ENCODE measurements at places on chromosomes 5 and 9.

- DNase-seq: no peak
These were observed 3.8 kb upstream of the RASEF start for GRCh38 chr9:83066771-83067170.

DNA sequence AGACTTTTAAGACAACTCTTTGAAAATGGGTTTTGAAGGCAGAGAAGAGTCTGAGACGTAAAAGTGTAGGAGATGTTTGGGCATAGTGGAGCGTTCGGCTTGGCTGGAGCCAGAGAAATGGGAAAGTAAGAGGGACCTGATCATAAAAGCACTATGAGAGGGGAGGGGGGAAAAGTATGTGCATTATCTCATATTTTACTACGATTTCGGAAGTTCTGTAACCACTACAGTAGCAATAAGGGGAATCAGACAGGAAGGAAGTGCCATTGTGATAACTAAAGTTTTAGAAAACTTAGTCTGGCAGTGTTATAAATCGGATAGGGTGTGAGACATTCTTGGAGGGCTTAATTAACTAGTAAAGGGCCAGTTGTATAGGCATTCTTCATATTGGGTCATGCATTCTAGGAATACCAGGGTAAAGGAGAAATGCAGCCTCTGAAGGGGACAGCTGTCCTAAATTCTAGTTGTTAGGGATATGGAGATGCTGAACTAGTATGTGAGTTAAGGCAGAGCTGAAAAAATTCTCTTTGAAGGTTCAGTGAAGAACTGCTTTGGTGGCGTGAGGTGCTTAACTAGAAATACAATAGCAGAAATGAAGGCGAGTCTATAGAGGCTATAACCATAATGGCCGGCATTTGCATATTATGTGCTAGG, 83.8 kb upstream of the FREM1 start:
- DNase-seq: no peak

DNA sequence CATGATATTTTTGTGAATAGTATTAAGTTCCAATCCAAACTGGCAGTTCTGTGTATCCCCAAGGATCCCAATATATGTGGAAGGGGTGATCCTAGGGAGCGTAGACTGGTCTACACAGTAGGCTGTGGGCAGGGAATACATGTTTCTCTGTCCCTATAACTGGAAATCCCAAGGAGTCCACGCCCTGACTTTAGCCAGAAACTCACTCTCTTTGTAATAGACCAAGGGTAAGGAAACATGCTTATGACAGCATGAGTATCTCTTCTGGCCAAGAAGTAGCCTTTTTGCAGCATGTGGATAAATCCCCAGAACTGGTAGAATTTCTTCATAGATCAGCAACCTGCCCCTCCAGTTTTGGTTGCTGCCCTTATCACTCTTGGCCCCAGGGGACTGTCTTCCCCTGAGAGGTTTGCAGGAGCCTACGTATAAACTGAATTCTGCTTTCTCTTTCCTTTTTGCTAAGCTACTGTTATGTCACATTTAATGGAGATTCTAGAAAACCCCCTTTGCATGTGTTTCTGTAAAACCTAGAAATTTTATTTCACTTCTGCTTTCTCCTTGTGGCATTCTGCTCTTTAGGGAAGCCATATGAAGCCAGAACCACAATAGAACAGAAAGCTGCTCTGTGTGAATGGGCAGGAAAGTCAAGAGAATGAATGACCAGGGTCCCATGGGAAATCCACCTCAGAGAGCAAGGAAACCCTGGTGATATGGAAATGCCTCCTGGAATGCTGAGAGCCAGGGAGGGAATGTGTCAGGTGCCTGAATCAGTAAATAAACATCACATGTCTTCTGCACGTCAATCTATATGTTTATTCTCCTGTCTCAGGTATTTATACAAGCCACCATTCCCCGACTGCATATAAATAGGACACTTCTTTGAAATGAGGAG, 3.5 kb downstream of the IFNA2 start:
- DNase-seq: no peak

GRCh38 chr9:3285365-3286161, 240.2 kb downstream of the RFX3 start:
- no peak for DNase-seq

DNA sequence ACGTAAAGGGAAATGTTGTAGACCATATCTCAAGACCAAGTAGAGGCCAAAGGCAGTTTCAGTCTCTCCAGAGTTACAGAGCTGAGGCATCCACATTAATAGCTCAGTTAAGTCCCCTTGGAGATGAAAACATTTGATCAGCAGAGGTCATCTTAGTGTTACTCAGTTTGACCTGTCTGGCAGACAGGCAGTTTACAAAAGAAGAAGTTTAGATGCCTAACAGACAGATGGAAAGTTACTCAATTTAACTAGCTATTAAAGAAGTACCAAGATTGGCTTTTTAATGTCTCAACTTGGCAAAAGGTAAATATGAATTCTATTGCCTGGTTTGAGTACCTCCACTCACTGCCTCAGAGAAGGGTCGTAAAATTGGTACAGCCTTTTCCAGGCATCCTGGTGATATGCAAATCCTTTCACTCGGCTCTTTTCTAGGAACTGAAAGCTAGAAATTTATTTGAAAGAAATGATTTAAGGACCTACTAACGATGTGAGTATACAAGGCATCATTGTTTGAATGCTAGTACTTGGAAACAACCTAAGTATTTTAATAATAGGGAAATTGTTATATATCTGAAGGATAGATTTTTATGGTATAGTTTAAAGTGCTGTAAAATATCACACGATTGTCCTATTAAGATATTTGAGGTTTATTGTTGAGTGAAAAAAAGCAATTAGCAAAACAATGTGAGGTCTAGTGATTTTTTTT, 14.8 kb downstream of the ACO1 start:
- DNase-seq: no peak

DNA sequence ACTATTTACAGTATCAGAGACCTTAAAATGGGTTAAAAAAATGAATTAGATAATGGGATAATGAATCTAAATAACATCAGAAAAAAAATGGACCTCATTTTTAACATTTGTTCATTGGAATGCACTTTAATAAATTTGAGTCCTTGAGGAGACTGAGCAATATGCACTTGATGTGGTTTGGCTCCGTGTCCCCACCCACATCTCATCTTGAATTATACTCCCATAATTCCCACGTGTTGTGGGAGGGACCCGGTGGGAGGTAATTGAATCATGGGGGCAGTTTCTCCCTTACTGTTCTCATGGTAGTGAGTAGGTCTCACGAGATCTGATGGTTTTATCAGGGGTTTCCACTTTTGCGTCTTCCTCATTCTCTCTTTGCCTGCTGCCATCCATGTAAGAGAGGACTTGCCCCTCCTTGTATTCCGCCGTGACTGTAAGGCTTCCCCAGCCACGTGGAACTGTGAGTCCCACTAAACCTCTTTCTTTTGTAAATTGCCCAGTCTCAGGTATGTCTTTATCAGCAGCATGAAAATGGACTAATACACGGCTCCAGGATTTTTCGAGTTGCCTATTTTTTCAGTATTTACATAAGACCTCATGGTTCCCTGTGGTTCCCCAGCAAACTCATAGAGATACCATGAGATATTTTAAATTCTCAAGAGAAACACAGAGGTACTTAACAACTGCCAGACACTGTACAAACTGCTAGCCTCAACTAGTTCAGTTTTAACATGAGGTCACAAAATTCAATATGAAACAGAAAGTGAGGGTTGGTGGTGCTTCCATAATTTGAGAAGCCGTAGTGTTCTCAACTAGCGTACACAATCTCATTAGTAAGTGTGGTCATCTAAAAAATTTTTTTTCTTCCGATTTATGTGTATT, 128.3 kb downstream of the TLE1 start:
- DNase-seq: no peak

GRCh38 chr9:101791938-101792337, 53.5 kb upstream of the GRIN3A start:
- peak; percentile 79 for DNase-seq

- no peak for DNase-seq
These were observed 30.0 kb upstream of the LPCAT1 start for GRCh38 chr5:1553539-1554409.

DNA sequence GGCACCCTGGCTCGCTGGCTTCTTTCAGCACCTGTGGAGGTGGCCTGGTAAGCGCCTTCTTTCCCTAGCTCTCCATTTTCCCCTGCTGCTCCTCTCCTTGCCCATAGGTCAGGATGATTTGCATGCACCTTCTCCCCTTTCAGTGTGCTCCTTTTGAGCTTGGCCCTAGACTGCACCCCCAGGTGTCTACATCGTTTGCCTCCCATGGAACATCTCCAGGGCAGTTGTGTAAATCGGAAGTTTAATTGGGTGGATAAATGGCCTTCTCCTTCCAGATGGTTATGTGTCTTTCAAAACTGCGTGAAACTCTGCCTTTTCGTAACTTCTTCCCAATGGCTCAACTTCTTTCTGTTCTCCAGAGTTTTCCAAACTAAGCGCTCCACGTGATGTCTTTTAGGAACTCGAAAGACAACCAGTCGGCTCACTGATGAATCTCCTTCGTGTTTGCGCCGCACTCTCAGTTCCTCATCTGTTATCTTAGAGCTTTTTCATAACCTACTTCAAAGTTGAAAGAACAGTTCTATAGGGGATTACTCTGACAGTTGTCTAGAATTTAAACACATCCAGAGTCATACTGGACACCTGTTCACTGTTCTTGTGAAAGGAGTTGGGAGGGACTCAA, 1.7 kb downstream of the ADAMTS19 start:
- no peak for DNase-seq

DNA sequence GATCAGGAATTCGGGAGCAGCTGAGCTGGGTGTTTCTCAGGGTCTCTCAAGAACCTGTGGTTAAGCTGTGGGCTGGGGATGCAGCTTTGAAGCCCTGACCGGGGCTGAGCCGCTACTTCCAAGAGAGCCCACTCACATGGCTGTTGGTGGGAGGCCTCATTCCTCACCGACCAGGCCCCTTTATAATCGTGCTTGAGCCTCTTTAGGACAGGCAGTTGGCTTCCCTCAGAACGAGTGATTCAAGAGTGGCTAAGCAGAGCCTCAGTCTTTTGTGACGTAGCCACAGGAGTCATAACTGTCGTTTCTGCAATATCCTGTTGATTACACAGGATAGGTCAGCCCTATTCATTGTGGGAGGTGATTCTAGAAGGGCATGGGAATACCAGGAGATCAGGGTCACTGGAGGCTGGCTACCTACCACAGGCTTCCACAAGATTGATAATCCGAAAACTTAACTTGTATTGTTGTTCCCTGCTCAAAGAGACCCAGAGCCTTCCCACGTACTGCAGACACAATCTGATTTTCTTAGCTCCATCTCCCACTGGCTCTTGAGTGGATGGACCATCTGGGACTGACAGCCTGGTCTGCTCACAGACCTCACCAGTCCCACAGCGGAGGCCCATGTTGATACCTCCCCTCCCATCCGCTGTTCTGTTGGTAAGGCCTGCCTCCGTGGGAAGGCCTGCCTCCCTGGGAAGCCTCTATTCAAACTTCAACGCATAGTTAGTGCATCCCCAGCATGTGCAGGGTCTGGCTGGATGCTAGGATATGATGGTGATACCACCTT, 3.0 kb upstream of the ERGIC1 start:
- no peak for DNase-seq

DNA sequence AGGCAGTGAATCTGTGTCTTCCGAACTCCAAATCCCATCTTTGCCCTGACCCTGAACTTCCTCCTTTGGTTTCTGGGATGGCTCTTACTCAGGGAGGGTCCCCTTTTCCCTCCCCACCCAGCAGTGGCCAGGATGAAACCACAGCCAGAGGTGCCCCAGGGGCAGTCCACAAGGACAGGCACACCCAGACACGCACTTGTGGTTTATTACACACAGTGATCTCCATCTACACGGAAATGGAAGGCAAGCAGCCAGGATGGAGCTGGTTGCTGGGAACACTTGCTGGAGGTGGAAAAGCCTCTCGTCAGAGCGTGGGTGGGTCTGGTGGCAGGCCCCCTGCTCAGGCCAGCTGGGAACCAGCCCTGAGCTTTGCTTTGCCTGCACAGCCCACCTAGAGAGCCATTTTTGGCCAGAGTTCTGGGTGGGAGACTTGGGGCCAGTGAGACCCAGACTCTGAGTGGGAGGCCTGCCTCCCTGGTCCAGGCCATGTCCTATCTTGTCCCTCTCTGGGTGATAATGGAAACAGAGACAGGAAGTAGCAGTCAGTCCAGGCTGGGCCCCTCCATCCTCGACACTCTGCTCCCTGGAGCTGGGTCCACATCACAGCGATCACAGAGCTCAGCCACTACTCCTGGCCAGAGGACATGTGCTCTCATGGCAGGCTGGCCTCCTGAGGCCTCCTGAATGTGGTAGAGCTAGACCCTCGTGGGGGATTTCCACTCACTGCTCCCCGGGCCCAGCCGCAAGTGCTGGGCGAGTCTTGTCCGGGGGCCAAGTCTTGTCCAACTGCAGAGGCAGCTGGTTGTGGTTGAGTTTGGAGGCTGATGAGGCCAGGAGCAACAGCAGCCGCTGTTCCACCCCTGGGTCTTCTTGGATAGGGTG, 5.1 kb upstream of the PHYKPL start:
- no peak for DNase-seq

GRCh38 chr5:105475401-105475800, 1912.8 kb upstream of the NUDT12 start:
- no peak for DNase-seq

GRCh38 chr9:15401266-15401665, 21.4 kb upstream of the SNAPC3 start:
- DNase-seq: no peak

GRCh38 chr9:35515766-35516165, 25.9 kb downstream of the RUSC2 start:
- no peak for DNase-seq

GRCh38 chr5:145243016-145243415, 592.1 kb downstream of the PRELID2 start:
- no peak for DNase-seq

DNA sequence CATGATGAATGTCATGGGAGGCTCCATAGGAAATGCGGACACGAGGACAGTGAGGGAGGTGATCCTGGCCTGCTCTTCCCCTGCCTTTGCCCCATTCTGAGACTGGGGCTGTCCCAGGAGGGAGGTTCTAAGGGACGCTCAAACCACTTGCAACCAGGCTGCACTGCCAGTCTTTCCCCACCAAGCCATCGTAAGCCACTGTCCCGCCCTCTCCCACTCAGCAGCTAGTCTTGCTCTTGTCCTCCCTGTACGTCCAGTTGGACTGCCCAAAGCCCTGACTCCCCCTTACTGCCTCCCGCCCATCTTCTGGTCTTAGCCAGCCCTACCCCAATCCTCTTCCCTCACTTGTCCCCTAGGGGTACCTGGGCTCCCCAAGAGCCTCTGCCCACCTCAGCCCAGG, 115.7 kb downstream of the FSTL4 start:
- no peak for DNase-seq

DNA sequence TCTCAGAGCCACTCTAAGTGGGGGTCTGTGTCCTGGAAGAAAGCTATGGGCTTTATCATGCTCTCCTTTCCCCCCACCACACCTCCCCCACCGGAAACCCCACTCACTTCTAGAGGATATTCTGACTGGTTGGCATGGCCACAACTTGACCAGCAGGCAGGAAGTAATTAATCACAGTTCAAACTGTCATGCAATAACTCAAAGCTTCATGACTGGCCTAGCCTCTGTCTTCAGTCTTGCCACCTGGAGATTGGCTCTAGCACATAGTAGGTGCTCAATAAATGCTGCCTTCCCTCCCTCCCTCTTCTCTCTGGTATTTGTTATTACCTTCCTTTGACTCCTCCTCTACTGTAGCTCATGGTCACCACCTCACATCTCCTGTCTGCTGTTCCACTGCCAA, 124.7 kb downstream of the GABBR2 start:
- no peak for DNase-seq

GRCh38 chr9:120299785-120300184, 280.2 kb downstream of the CDK5RAP2 start:
- no peak for DNase-seq

GRCh38 chr5:151204051-151204450, 19.8 kb downstream of the CCDC69 start:
- no peak for DNase-seq
